ENCODE measurements at places on chromosomes 16 and 17.

DNA sequence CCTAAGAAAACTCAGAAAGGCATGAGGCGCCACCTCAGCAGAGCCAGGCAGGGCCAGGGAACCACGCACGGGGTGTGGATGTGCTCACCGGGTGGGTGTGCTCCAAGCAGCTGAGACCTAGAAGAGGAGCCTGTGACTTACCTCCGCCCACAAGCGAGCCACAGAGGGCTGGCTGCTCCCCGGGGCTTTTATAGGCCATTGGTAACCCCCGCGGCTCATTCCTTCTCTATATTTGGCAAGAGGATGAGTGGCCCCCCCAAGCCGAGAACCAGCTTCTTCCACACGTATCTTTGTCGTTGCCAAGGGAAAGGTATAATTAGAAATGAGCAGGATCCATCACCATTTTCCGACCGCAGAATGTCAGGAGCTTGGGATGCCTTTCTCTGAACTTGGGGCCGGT lies at the start of gene MYH3:
TSS of gene MYH3 (minus strand) at position 162 of the 400 bp plus-strand sequence. CDS start 2,245 bp downstream, outside the sequence.
- no peak for DNase-seq

DNA sequence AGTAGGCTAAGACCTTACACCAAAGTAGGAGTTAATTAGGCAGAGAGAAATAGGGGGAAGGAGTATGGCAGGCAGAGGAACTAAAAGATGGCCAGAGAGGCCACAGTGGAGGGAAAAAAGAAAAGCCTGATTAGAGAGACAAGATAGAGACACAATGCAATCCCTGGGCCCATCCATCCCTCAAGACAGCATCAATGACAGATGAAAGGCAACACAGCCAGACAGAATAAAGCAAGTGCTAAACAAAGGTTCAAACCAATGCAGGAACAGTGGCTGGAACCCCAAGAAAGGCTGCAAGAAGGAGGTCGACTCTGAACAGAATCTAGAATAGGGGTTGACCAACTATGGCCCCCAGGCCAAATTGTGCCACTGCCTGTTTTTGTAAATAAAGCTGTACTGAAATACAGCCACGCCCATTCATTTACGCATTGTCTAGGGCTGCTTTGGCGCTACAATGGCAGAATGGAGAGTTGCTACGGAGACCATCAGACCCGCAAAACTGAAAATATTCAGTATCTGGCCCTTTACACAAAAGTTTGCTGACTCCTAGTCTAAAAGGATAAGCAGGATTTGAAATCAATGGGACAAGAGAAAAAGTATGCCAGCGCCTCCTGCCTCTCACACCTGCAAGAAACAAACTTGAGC lies 473.3 kb upstream of the PSMD7 start:
- DNase-seq, result no peak

DNA sequence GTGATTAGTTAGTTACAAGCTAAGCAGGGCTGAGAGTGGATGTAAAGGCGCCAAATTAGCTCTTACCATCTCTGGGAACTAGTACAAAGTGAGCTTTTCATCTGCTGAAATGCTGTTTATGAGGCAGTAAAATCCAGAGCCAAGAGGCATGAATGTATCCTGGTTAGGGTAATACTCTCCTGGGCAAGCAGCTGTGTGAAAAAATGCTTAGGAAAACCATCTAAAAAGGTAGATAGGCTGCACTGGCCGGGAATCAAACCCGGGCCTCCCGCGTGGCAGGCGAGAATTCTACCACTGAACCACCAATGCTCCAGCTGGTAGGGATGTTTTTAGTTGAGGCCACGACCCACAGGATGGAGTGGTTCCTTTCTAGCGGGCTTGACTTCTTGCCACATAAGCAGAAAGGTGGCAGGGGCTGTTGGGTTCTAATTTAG lies 23.0 kb downstream of the VAC14 start:
- DNase-seq, result no peak

- DNase-seq, result no peak
Measured at GRCh38 chr16:10013364-10013763, 168.9 kb downstream of the GRIN2A start.

DNA sequence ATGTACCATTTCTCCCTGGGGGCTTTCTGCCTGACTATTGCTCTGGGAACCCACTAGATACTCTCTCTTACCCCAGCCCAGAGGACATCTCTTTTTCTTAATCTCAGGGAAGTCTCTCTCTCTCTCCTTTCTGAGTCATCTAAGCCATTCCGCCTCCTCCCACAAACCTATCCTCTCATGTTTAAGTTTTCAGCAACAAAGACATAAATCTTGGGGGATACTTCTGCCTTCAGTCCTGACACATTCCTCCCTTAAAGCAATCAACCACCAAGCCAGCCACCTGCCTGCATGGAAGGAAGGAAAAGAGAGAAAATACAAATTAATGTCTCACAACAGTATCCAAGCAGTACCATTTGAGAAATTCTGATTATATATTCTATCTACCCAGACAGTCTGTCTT lies 128.8 kb downstream of the HS3ST2 start:
- no peak for DNase-seq

- DNase-seq, result no peak
Measured at GRCh38 chr17:80941743-80942422, 49.8 kb upstream of the CHMP6 start.

DNA sequence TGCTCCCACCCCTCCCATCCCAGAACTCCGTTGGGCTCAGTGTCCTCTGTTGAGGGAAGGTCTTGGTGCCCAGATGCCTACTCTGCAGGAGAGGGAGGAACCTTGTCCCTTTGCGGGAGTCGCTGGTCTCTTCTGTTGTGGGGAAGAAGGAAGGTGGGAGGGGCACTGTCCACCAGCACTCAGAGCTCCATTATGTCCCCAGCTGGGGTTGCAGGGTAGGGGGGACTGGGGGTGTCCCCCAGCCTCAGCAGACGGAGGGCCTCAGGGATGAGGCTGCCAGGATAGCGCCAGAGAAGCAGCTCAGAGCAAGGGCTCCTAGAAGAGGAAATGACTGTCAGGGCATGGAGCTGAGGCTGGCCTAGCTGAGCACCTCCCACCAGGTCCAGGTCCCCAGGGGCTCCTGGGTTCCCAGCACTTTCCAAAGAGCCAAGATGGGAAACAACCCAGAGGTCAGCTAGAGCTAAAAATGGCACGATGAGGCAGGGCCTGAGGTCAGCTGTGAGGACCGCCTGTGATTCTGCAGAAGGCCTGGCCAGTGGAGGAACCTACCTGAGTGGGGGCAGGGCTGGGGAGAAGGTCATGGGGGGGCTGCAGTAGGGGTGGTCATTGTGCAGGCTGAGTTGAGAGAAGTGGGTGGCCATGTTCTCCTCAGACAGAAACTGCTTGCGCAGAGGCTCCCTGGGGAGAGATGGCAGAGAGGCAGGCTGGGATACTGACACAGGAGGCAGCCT lies 893 bp downstream of the HCFC1R1 start:
- DNase-seq, result no peak

DNA sequence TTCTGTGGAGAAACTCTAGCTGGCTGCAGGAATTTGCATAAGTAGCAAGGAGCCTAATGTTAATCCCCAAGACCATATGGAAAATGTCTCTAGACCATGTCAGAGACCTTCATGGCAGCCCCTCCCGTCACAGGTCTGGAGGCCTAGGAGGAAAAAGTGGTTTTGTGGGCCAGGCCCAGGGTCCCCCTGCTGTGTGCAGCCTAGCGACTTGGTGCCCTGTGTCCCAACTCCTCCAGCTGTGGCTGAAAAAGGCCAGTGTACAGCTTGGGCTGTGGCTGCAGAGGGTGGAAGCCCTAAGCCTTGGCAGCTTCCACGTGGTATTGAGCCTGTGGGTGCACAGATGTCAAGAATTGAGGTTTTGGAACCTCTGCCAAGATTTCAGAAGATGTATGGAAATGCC lies 306.9 kb upstream of the CA10 start:
- DNase-seq, result no peak

DNA sequence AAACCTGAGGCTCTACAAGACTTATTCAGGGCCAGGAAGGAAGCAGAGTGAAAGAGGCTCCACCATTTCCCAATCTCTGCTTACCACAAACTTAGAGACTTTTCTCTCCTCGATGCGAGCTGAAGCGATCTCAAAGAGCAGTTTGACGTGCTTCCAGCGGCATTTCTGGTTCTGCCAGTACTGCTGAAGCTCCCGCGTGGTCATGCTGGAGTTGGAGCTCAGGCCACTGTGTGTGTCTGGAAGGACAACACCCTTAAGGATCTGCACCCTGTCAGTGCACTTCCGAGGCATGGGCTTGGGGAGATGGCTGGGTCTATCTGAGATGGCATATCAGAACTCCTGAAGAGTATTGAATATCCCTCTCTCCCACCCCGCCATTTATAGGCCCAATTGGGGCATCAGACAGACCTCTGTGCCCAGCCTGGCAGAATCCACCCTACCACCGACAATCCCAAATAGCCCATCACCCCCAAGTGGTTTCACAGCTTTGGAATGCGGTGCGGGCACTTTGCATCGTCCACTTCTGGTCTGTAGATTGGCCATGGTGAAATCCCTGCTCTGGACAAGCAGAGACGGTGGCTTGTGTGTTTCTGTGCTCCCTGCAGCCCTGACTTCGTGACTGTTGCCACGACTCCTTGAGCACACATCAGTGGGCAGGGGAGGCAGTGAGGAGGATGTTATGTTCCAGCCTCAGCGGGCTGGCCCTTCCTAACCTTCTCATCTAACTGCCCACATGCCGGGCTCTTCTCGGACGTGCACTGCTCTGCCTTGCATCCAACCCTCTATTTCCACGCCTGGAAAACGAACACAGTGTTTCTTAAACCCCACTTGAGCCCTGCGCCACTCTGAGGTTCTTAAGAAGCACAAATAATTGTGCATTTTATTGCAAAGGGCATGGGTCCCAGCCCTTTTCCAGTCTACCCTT lies 5.2 kb downstream of the SNX20 start:
- no peak for DNase-seq

DNA sequence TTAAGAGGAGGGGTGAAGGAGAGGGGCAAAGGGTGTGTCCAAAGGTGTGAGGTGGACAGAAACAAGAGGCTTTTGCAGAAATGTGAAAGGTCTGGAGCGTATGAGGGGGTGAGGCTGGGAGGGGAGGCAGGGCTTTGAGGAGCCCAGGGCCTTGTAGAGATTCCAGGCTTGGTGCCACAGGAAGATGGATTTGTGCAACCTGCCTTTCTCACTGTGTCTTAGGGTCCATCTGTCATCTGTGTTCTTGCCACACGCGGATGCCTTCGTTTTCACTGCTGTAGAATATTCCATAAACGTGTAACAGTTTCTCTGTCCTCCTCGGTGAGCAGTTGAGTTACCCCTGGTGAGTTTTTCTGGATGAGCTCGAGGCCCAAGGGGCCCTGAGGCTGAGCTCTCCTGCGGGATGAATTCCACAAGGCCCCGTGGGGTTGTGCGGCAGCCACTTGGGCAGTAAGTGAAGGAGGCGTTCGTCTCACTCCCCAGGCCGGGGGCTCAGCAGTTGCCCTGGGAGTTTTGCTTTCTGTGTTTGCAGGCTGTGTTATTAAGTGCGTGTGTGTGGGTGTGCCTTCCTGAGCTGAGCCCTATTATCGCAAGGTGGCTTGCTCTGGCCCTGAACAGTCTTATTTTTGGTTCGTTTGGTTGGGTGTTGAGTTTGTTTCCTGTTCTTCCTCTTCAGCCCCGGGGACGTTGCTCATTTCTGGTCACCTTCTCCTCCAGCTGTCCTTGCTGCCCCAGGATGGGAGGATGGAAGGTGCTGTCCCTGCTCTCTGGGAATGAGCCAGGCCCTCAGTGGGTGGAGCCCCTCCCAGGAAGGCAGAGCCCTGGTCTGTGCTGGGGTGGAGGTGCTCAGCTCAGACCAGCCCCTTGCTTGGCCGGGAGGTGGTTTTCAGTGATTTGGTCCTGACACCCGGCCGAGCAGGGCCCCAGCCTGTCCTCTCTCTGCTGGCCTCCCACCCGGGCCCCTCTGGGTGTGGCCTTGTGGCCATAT lies 28.4 kb downstream of the BAIAP2 start:
- DNase-seq, result no peak

DNA sequence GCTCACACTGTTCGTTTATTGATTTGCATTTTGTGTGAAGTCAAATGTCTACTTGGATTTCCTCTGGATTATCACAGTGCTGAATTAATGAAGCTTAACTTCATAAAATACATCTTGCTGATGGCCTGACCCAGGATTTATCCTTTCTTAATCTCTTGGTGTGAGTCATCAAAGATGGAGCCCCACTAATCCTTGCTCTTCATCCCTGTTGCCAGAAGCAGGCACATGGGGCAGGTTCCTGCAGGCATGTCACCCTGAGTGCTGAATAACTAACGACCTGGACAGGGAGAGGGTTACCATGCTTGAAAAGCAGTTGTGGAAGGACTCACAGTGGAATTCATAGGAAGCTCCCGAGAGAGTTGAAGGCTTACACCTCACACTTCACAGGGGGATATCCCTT lies 56.0 kb upstream of the FA2H start:
- no peak for DNase-seq

GRCh38 chr16:66382171-66382965 lies 15.9 kb downstream of the CDH5 start:
- DNase-seq, result no peak

- no peak for DNase-seq
Measured at GRCh38 chr16:31467151-31467773, 4.7 kb upstream of the TGFB1I1 start.

- DNase-seq, result no peak
Measured at GRCh38 chr16:57235128-57236021, 9.7 kb upstream of the ARL2BP start.

- no peak for DNase-seq
Measured at GRCh38 chr17:49277638-49278037, 47.1 kb upstream of the PHOSPHO1 start.

DNA sequence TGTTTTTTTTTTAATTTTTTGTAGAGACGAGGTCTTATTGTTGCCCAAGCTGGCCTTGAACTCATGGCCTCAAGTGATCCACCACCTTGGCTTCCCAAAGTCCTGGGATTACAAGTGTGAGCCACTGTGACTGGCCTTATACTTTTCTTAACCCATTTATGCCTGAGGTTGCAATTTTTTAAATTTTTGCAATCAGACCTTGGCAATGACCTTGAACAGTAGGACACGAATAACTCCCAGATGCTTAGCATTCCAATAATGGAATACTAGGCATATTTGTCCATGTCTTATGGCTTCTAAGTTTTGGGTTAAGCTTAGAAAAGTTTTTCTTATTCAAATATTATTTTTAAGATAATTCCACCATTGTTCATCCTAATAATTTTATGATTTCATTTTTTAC lies 28.3 kb upstream of the TMEM97 start:
- DNase-seq, result no peak

- no peak for DNase-seq
Measured at GRCh38 chr16:84874983-84875382, 55.2 kb downstream of the CRISPLD2 start.

DNA sequence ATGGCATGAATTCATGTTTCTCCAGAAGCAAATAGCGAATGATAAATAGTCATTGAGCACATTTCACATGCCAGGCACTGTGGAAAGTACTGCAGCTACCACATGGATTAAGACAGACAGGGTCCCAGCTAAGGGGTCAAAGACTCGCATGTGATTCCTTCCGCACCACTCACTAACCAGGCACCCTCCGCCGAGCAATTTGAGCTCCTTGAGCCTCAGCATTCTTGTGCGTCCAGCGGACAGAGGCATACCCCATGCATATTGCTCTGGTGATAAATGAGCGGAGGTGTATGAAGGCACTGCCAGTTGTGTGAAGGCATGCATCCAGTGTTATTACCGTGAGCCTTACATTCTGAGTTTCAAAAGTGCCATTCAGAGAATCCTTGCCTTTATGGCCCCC lies 358.7 kb downstream of the HS3ST4 start:
- no peak for DNase-seq

- no peak for DNase-seq
Measured at GRCh38 chr17:55726440-55726839, 3.8 kb upstream of the TMEM100 start.

Data from stimulated activated CD8-positive, alpha-beta memory T cell treated with anti-CD3 and anti-CD28 coated beads, Interleukin-4, amount 100 ng/mL, for 1 hour (primary cell).